CD4-positive, alpha-beta T cell treated with Interleukin-2 at 100 ng/mL for 4 hours (primary cell): ENCODE measurements at places on chromosomes 7 and 10.

- DNase-seq = no peak
Measured at GRCh38 chr7:18384491-18385143, 110.9 kb upstream of the HDAC9 start.

- DNase-seq = peak; percentile 31
Measured at GRCh38 chr7:50793120-50793946, 10.6 kb upstream of the GRB10 start.

- no peak for DNase-seq
Measured at GRCh38 chr10:43134126-43134905, 3.9 kb upstream of the CSGALNACT2 start.

- DNase-seq = no peak
Measured at GRCh38 chr10:47078393-47079203, 167.4 kb downstream of the PTPN20 start.

GRCh38 chr7:20786421-20786778, 286 bp downstream of the SP8 start:
- no peak for DNase-seq

DNA sequence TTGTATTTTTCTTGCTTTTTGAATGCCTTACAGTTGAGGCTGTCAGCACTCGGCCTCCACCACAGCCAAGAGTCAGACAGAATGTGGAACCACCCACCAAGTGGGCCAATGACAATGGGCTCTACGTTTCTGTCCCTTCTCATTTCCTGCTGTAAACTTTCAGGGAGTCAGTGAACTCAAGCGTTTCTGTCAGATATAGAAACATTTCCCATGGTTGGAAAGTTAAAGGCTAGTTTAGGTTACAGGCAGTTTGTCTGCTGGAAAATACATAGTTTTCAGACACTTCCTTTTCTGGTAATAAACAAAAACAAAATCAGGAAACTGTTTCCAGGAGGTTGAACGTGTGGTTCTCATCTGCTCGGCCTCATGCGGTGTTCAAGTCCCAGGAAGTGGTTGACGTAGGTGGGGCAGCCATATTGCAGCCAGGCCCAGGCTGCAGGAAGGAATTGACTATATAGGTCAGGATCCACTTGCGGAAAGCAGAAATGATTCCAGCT, 245.1 kb downstream of the CAMK1D start:
- peak; percentile 34 for DNase-seq

DNA sequence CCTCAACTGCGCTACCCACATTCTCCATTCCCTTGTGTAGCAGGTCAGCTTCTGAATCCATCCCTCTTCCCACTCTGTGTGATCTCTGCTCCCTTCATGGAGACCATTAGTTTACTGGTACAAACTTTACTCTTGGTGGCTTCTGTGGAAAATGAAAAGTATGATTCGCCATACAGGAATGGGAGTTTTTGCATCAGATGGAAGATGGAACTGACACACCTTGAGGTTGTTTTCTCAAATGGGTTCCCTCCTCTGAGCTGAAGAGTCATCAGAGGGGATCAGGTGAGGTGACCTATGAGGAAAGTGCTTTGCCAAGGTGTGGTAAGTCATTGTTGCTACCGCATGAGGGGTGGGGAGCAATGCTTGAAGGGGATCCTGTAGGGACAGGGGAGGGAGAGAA, 266.8 kb downstream of the INHBA start:
- no peak for DNase-seq

GRCh38 chr7:25647872-25648271, 419.6 kb upstream of the NPVF start:
- no peak for DNase-seq

GRCh38 chr10:48768144-48768766, 83.6 kb downstream of the WDFY4 start:
- no peak for DNase-seq

- no peak for DNase-seq
Measured at GRCh38 chr7:92131764-92132330, 2.4 kb downstream of the CYP51A1 start.
